ENCODE measurements at places on chromosomes 4 and X.

DNA sequence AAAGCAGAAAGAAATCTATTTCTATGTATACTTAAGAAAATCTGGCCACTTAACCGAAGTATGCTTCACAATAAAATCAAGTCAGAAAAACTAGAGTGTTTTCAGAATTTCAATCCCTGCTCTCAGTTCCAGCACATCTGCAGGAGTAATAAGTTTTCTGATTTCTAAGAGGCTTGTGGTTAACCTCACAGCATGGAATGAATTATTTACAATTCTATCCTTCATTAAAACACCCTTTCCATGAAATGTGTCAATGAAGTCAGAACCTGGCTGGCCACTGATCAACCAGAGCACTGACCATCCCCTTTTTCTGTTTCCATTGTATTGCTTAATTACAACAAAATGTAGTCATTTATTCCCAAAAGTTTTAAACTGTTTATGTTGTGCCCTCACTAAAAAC lies 781.4 kb upstream of the INTU start:
- DNase-seq: no peak

DNA sequence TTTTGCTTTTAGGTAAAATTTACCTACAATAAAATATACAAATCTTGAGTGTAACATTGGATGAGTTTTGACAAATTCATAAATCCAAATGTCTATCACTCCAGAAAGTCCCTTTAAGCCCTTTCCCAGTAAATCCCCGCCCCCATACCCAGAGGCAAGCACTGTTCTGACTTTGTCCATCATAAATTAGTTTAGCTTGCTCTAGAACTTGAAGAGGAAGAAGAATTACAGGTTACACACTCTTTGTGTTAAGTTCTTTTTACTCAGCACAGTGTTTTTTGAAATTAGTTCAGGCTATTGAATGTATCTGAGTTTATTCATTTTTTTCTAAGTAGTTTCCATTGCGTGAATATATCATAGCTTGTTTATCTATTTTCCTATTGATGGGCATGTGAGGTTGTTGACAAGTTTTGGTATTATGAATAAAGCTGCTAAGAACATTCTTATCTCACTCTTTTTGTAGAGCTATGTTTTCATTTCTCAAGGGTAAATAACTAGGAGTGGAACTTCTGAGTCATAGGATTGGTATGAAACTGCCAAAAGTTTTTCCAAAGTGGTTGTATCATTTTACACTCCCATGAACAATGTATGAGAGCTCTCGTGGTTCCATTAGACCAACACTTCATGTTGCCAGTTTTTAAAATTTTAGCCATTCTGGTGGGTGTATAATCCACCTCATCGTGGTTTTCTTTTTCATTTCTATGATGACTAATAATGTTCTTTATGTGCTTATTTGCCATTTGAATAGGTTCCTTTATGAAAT lies 22.4 kb upstream of the HPSE start:
- DNase-seq: no peak

GRCh38 chr4:76426272-76426671 lies 5.3 kb upstream of the CCDC158 start:
- DNase-seq: no peak

GRCh38 chr4:90960840-90961239 lies 833.6 kb downstream of the CCSER1 start:
- no peak for DNase-seq

GRCh38 chr4:25320773-25321172 lies 8.2 kb downstream of the ZCCHC4 start:
- DNase-seq: no peak

GRCh38 chr4:10959586-10959985 lies 275.0 kb upstream of the CLNK start:
- DNase-seq: no peak

- no peak for DNase-seq
These were observed 6.0 kb upstream of the SH3TC1 start for GRCh38 chr4:8192748-8193738.

DNA sequence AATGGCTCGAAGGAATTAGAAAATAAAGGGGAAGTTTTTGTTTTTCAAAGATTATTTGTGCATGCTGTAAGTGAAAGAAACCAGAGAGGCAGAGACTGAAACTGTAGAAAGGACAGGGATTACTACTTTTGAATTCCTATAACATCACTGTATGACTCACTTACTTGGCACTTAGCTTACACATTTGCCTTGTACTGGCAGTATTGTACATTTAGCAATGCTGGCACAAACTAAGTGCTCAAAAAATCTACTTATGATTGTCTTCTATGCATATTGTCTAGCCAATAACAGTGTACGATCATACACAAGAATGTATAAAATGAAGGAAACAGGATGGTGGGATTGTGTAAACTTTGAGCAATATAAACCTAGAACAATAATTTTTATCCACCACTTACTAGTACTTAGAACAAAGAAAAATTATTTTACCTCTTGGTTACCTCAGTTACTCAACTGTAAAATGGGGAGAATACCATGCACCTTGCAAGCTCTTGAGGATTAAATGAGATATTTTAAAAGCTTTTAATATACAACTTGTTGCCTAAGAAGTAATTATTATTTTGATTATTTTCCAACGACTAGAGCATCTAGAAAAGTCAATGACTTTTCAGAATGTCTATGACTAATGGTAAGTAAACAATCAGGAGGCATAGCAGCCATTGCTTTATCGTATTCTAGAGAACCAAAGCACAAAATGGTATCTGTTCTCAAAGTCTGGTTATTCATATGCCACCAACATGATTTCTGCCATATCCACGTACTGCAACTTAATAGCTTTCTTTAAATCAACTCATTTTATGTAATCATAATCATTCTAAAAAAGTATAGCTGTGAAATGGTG lies 4.7 kb downstream of the FAM120C start:
- no peak for DNase-seq

DNA sequence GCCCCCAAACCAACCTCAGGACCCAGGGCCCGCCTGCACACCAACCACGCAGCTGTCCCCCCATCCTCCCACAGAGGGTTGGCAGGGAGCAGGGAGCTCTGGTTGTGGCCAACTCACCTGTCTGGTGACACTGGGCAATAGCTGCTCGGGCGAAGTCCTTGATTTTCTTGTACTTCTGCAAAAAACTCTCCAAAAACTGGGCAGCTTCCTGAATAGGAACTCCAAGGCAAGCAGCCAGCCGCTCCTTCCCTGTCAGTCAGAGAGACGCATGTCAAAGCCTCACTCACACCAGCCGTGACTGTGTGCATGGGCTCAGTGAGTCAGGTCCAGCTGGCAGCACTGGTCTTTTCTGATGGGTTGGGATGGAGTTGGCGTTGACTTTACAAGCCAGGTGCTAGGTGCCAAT lies 26.4 kb downstream of the NAT8L start:
- no peak for DNase-seq

GRCh38 chr4:108043526-108043925 lies 53.8 kb downstream of the HADH start:
- no peak for DNase-seq

DNA sequence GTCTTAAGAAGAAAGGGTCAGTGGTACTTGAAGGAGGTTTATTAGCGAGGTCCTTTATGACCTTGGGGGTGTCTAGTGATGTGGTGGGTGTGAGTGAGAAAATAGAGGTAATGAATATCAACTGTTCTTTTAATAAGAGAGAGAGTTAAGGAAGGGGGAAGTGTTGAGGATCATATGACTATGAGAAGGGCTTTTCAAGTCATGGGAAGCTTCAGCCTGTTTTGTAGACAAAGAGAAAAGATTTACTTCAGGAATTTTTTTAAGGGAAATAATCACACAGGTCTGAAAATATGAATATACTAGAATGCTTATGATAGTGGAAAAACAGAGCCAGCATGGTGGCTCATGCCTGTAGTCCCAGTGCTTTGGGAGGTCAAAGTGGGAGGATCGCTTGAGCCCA lies 41.3 kb upstream of the MTMR1 start:
- no peak for DNase-seq

DNA sequence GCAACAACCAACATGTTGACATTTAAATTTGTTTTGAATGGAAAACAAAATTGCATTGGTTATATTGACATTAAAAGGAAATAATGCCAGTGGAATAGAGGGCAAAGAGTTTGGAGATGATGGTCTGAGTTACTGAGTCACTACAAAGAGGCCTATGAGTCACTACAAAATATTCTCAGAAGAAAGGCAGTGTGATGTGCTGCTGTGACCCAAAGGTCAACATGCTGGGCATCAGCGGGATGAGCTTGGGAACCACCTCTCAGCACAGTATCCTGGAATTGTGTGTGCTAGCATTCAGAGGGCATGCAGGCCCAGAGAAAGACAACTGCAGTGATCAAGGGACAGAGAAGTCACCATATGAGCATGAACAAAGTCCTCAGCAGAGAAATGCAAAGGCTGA lies 2.8 kb downstream of the CMC4 start:
- no peak for DNase-seq

DNA sequence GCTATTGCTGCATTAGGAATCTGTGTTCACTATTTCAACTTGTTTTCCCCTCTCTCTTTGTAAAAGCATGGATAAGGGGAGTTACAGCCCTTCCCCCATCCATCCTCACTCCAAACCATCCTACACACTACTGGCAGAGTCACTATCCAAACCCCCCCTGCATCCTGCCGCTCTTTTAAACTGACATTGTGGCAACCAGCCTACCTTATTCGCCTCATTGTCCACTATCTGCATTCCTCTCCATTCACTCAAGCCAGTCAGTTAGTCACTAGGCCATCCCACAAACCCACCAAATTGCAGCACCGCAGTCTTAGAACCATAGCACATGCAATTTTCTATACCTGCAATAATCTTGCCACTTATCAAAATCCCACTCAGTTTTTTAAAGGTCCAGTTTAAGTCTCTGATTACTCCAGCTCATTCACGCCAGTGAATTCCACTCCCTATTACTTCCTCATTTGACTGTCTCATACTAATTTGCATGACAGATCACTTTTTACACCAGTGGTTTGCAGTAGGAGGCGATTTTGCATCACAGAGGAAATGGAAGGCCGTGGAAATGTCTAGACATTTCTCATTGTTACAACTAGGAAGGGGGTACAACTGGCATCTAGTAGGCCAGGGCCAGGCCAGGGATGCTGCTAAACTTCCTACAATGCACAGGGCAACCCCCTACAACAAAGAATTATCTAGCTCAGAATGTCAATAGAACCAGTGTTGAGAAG lies 181.8 kb downstream of the HS6ST2 start:
- no peak for DNase-seq

DNA sequence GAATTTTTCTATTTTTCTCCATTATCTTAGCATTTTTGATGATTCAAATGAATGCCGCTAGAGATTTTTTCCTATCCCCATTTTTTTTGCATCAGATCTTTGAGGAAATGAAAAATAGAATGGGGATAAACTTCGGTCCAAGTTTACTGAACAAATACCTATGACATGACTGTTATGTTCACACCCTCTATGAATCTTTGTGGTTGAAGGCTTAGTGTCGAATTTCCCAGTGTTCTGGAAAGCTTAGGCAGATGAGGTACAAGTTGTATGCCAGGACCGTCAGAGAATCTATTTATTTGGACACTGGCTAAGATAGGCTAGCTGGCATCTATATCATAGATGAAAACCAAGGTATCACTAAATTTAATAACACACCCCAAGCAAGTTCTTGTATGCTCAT lies 123.4 kb downstream of the SPCS3 start:
- no peak for DNase-seq

DNA sequence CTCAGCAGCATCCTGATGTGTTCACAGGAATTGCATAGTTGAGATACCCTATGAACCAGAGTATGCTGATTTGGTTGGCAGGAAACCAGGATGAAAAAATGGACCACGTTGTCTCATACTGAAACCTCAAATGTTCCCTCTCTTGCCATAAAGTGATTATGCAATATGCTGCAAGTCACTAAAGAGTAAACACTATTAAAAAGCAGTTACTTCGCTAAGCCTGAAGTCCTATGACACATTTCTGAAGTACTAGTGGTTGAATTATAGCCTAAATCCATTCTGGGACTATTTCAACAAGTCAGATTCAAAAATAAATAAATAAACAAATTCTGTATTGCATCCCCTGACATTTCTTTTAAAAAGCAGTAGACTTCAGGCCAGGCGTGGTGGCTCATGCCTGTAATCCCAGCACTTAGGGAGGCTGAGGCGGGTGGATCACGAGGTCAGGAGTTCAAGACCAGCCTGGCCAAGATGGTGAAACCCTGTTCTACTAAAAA lies 106.0 kb upstream of the NAP1L5 start:
- DNase-seq: no peak

- DNase-seq: no peak
These were observed 145.0 kb upstream of the AADAT start for GRCh38 chr4:170234800-170235199.

DNA sequence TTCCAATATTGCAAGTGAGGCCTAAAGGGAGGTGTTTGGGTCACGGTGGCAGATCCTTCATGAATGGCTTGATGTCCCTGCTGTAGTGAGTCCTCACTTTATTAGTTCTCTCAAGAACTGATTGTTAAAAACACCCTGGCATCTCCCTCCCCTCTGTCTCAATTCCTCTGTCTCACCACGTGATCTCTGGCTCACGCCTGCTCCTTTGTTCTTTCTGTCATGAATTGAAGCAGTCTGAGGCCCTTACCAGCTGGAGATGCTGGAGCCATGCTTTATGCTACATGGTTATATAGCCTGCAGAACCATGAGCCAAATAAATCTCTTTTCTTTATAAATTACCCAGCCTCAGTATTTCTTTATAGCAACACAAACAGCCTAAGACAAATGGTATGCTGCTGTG lies 980.7 kb upstream of the GRIA3 start:
- no peak for DNase-seq
